ENCODE measurements at places on chromosomes 4 and X.

DNA sequence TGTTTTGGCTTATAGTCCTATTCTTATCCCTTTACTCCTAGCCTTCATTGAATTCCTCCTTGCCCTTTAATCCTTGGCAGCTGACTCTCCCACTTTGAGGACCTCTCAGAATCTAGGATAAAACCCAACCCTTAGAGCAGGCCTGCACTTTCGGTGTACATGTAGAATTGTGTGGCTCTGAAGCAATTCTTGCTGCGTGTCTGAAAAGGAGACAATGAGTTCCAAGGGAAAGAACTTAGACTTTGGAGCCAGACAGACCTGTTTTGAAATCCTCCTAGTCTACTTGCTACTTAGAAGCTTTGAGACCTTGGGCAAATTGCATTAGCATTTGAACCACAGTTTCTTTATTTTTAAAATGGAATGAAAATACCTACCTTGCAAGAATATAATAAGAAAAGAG lies 175.2 kb downstream of the BEND2 start:
- no peak for DNase-seq

GRCh38 chr4:3205995-3206394 lies 43.0 kb upstream of the MSANTD1 start:
- DNase-seq, result no peak

DNA sequence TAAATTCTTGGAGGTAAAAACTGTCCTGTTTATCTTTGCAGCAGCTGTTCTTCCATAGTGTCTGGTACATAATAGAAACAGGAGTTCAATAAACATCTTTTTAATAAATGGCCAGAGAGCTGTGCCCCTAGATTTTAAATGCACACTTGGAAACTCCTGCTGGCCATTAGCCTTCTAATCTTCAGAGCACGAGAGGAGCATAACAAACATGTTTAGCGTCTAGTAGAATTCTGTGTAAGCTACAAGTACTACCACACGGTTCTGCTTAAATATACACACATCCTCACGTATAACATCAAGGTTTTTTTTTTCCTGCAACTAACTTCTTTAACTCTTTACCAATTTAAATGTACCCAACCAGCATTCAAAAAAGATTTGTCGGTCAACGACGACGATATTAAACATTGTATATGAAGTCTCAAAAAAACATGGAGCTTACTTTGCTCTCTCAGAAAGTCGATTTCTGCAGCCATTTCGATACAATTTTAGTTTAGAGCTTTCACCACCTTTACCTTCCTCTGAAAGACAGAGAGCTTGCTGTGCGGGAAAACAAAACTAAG lies 628 bp downstream of the SCLT1 start:
- DNase-seq, result no peak

DNA sequence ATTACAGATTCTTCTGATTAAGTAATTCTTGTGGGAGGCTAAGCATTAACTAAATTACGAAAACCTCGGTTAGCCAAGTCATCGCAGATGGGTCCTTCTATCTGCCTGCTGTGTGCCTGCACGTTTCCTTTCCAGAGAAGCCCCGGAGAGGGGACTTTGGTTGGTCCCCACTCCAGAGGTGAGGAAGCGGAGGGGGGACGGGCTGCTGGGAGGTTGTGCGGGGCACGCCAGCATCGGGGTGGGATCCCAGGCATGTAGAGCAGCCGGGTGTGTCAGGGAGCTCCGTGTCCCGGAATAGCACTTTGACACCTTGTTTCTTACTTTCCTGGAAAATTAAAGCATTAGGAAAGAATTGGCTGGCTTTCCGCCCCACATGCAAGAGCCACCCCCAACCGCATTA lies 26.6 kb downstream of the PIGG start:
- no peak for DNase-seq

- no peak for DNase-seq
These were observed 62.5 kb downstream of the WFS1 start for GRCh38 chr4:6332042-6332668.

DNA sequence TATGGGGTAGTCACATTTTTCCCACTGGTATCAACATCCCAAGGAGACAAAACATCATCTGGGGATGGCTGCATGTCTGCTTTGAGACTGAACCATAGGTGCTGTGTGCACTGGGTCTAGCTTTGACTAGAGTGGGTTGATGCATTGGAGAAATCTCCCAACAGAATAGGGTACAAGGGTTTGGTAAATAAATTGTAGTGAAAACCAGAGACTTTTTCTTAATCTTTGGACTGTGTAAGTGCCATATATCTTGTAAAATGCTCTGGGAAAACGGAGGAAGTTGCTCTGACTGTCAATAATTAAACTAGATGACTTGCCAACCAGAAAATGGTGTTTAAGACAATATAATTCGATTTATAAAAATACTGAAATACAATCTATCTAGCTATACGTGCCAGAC lies 1064.0 kb upstream of the SLIT2 start:
- no peak for DNase-seq

- no peak for DNase-seq
These were observed 13.4 kb upstream of the FGD1 start for GRCh38 chrX:54509400-54509799.

- no peak for DNase-seq
These were observed 54.9 kb upstream of the ANTXR2 start for GRCh38 chr4:80127870-80128419.

GRCh38 chrX:41308884-41309647 lies 24.9 kb upstream of the DDX3X start:
- no peak for DNase-seq

DNA sequence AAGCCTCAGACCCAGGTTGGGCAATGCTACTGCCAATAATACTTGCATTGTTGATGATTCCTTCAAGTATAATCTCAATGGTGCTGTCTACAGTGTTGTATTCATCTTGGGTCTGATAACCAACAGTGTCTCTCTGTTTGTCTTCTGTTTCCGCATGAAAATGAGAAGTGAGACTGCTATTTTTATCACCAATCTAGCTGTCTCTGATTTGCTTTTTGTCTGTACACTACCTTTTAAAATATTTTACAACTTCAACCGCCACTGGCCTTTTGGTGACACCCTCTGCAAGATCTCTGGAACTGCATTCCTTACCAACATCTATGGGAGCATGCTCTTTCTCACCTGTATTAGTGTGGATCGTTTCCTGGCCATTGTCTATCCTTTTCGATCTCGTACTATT lies 7.4 kb downstream of the LPAR4 start:
- no peak for DNase-seq

- no peak for DNase-seq
These were observed 71.9 kb upstream of the STX18 start for GRCh38 chr4:4613641-4614286.

GRCh38 chrX:110374559-110374958 lies 15.9 kb downstream of the RTL9 start:
- no peak for DNase-seq

- no peak for DNase-seq
These were observed 717.5 kb upstream of the SLIT2 start for GRCh38 chr4:19534159-19534558.

DNA sequence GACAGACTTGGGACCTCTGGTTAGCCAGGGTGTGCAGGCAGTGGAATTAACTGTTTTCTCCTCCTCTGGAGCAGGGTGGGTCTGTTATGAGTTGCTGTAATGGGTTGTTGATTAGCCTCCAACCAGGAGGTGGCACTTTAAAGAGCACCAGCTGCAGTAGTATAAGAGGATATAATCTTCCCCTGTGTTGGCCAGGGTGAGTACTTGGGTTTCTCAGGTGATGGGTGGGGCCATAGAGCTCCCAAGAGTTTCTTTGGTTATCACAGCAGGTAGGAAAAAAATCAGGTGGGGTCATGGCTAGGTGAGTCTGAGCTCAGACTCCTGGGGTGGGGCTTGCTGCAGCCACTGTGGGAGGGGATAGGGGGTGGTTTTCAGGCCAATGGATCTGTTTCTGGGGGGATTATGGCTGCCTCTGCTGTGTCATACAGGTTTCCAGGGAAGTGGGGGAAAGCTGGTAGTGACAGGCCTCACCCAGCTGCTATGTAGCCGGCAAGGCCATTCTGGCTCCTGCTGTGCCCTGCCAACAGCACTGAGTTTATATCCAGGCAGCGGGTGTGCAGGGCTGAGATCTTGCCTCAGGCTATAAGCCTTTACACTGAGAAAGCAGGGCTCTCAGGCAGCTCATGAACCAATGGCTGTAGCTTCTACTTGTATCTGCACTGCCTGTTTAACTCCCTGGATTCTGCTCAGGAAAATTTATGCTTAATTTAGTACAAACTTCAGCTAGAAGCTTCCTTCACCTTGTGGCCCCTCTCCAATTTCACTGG lies 70.1 kb downstream of the CCNG2 start:
- no peak for DNase-seq

DNA sequence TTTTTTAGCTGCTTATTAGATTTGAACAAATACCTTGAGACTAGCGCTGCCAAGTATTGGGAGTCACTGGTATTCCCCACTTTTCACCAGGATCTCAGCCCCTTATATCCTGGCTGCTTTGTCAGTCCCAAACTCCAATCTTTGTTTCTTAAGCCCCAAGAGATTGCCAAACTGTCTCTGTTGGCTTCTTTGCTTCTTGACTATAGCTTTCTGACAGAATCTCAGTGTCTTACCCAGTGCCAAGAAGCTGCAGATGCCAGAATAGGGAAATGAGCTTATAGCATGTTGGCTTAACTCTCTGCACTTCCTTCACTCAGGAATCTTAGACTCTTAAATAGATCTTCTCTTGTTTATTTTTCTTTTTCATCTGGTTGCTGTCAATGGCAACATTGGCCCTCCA lies 297.5 kb upstream of the DCAF8L1 start:
- no peak for DNase-seq

- DNase-seq, result no peak
These were observed 49.9 kb downstream of the IL15 start for GRCh38 chr4:141686146-141686775.

DNA sequence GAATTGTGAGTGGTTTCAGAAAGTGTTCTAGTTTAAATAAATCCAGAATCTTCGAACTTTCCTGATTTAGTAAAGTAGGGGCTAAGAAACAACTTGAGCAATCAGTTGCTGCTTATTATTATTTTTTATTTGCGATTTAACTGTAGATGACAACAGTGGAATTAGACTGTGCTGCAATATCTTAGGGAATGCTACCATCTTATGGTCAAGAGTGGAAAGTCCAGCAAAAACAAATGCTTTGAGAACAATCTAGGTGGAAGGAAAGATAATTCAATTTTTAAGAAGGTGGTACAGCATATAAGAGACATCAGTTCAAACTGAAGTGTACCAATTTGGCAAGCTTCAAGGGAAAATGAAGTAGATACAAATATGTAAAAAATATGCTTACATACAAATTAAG lies 73.3 kb downstream of the CYLC1 start:
- no peak for DNase-seq

DNA sequence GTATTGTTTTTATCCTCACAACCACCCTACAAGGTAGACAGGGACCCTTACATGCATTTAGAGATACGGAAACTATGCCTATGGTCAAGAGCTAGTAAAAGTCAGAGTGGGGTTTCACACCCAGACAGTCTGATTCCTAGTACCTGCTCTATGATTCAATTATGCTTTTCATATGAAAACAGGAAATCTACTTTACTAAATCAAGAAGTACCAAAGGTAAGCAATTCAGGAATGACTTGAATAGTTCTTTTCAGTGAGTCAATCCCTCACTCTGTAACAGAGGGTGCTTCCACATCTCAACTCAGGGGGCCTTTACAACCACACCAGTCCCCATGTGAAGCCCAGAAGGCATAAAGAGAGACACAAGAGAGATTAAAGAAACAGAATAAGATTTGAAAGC lies 191.4 kb downstream of the PPP3CA start:
- DNase-seq, result no peak

DNA sequence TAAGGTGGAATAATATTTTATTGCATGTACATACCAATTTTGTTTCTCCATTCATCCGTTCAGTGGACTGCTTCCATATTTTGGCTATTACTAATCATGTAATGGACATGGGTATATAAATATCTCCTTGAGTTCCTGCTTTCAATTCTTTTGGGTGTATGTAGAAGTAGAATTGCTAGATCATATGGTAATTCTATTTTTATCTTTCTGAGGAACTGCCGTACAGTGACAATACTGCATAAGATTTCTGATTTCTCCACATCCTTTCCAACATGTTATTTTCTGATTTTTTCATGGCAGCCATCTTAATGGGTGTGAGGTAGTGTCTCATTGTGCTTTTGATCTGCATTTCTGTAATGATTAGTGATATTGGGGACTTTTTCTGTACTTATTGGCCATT lies 19.2 kb downstream of the ALPK1 start:
- no peak for DNase-seq

DNA sequence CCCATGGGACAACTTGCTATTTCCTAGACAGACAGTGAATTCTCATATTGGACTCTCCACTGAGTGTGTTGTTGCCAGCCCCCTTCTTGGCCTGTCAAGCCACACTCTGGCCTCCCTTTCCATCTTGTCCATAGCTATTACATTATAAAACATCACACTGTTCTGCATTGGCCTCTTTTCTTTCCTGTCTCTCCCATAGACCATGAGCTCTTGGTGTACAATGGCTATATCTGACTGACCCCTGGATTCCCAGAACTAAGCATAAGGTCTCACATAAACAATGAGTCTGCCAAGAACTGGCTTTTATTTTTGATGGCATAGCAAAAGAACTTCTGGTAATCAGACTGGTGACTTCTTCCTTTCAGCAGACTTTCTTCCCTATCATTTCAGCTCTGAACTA lies 23.8 kb downstream of the STARD8 start:
- DNase-seq, result no peak

DNA sequence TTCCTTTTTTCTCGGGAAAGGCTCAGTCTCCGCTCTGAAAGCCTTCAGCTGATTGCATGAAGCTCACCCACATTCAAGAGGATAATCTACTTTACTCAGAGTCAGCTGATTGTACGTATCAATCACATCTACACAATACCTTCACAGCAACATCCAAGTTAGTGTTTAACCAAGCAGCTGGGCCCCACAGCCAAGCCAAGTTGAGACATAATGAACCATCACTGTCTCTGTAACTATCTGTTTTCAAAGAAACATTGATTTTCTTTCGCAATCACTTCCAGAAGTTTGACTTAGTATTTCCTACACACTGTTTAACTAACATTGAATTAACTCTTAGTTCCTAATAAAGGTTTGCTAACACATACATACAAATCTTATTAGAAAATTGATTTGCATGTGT lies 40.3 kb downstream of the RWDD4 start:
- no peak for DNase-seq

- DNase-seq, result no peak
These were observed 69.9 kb downstream of the LARP7 start for GRCh38 chr4:112706840-112707207.

DNA sequence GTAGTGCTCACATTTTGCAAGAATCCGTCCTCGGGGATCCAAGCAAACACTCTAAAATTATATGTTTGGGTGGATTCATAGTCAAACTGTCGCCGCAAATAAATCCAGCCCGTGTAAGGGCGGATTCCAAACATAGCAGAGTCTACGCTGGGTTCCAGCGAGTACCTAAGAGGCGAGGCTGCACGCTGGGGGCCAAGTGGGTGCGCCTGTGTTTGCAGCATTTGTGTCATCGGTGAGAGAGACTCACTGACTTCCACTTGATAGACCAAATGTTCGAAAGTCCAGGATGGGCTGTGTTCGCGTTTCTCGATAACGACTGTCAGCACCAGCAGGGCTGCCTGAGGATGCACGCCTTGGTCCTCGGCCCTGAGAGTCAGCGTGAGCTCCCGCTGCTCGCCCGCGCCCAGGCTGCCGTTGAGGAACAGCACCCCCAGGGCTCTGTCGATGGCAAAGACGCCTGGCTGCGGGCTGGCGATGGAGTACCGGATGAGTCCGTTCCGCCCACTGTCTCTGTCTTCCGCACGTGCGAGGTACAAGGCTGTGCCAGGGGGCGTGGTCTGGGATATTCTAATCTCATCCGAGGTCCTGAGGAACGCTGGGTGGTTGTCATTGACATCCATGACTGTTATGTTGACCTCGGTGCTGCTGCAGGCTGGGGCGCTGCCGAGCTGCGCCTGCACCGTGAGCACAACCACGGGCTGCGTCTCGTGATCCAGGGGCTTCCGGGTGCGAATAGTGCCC lies 158.7 kb downstream of the DCHS2 start:
- peak; percentile 7 for DNase-seq

All from stimulated activated CD8-positive, alpha-beta memory T cell treated with anti-CD3 and anti-CD28 coated beads, Interleukin-7, amount 100 ng/mL, for 24 hours (primary cell).